Activated T-helper 1 cell treated with anti-CD3 and anti-CD28 coated beads, Interleukin-2, amount 50 U/mL, for 16 hours (primary cell): ENCODE measurements at places on chromosomes 4 and X.

GRCh38 chrX:72330131-72330530, 24.4 kb upstream of the CITED1 start:
- no peak for DNase-seq

DNA sequence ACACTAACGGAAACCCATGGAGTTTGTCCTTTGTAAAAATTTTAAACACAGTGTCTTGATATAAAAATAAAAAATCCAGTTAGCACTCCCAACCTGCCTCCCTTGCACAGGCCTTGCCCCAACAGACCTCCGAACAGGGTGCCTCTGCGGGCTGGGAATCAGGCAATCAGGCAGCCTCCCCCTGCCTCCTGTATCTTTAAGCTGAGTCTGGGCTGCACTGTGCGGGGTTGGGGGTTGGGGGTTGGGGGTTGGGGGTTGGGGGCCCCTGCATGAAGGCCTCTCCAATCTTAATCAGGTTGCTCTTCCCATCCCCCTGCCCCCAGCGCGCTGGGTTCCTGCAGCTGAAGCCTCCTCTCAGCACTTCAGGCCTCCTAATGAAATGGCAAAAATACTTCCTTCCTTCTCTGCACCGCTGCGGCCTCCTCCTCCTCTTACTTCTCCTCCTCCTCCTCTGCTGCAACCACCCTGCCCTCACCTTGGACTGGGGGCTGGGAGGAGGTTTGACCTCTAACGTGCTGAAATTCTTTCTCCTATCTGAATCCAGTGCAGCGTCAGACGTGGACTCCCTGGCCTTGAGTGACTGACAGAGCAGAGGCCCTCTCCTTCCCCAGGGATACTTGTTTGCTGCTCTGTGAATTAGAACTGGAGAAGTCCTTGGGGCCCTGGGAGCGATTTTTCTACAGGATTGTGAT, 26.6 kb downstream of the NLGN3 start:
- no peak for DNase-seq

DNA sequence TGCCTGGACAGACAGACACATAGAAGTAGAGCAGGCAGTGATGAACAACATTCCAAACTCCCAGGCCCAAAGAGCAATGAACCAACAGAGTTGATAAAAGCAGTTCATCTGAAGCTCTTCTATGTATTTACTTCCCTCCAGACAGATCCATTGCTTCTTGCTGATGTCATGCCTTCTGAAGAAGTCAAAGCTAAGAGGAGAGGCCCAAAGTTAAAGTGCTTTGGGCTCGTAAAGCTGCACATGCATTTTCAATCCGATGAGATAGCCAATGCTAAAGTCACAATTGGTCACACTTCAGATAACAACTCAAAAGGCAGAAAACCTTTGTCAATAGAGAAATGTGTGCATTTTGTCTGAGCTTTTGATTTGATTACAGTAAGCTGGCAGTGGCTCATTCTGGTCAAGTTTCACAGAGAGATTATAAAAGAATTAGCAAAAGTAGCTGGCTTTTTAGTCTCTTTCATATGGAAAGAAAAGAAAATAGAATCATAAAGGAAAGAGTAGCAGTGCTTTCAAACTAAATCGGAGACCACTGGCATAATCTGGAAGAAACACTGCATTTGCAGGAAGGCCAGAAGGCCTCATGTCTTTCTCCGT, 82.0 kb downstream of the GPC4 start:
- no peak for DNase-seq

DNA sequence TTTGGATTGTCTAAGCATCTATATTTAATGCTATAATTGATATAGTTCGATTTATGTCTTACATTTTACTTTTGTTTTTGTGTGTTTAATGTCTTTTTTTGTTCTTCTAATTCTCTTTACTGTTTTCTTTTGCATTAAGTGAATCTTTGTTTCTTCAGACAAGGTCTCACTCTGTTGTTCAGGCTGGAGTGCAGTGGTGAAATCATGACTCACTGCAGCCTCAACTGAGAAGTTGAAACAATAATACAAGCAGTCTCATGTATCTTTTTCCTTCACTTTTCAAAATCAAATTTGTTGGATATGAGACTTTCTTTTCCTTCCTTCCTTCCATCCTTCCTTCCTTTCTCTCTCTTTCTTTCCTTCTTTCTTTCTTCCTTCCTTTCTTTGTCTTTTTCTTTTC, 1401.6 kb downstream of the ADGRL3 start:
- DNase-seq = no peak

- no peak for DNase-seq
These were observed 134.4 kb upstream of the VEGFC start for GRCh38 chr4:176927117-176927516.

DNA sequence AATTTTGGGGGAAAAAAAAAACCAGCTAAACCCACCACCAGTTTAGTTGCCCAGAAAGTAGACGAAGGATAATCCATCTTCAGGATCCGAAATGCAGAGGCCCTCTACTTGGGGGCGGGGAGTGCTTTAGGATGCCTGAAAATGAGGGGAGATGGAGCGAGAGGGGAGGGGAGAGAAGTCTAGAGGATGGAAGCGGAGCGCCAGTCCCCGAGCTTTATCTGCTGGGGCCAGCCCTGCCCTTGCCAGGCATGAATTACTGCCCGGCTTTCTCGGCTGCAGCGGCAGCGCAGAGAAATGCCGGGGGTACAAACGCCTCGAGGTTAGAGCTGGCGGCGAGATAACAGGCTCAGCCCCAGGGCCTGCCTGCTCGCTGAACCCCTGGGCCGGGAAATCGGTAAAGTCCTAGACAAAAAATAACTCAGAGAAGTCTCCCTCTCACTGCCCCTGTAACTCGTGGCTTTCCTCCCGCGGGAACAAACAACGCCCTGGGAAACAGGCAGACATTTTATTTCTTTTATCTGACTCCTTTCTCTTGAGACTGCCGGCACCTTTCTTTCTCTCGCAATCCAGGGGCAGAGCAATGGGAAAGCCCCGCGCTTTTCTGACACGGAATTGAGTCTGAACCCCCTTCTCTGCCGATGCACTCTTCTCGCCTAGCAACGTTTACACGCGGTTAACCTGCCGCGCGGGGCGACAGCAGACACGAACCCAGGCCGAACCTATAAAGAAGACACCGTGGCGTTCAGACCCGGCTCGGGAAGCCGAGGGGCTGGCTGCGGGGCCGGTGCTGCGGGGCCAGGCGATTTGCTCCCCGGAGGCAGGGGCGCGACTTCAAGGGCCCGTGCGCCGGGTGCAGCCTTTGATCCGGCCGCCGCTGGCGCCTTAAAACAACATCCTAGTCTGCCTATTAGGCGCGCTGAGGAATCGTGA, 3.1 kb upstream of the MSX1 start:
- no peak for DNase-seq

DNA sequence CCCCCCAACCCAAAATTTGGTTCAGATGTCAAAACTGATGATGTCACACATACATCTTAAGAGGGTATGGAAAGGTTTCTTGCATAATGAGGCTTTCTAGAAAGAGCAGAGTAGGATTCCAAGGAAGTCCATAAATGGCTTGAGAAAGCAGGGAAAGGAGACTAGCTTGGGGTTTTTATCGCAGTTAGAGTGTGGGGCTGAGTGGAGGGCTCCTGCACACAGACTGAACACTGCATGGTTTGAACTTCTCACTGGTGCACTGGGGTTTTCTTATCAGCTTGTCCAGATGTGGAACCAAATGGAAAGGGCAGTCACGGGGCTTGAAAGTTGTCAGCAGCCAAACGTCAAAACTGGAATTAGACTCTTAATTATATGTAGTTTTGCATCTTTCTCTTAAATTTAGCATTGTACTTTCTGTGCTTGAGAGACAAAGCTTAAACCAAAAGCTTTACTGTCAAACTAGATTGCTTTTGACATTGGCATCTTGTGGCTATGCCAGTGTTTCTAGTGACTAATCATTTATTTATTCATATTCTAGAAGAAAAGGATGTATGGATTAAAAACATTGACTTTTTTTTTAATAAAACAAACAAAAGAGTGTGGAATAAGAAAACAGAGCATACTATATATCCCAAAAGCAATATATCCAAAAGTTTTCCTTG, 78.3 kb upstream of the STIM2 start:
- no peak for DNase-seq

DNA sequence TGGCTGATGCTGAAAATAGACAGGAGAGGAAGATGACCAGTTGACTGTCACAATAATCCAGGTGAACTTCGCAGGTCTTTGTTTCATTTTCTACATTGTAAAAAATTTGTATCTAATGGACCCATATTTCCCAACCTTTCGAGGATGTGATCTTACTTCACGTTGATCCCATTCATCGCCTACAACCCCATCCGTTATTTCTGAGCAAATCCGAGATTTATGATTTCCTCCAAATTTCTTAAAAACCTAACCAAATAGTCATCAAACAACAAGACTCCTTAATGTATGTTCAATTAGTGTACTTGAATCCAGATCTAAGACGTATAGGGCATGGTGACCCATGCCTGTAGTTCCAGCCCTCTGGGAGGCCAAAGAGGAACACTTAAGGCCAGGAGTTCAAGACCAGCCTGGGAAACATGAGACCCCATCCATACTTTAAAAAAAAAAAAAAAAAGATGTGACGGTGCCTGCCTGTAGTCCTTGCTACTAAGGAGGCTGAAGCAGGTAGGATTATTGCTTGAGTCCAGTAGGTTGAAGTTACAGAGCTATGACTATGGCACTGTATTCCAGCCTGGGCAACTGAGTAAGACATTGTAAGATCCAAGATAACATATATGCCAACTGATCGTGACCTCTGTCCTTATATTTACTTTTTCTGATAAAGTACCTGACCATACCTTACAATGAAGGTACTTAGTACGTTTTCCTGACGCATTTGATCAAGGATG, 5.7 kb downstream of the RPL9 start:
- no peak for DNase-seq

GRCh38 chr4:3062471-3062870, 11.9 kb downstream of the HTT-AS start:
- DNase-seq = no peak

DNA sequence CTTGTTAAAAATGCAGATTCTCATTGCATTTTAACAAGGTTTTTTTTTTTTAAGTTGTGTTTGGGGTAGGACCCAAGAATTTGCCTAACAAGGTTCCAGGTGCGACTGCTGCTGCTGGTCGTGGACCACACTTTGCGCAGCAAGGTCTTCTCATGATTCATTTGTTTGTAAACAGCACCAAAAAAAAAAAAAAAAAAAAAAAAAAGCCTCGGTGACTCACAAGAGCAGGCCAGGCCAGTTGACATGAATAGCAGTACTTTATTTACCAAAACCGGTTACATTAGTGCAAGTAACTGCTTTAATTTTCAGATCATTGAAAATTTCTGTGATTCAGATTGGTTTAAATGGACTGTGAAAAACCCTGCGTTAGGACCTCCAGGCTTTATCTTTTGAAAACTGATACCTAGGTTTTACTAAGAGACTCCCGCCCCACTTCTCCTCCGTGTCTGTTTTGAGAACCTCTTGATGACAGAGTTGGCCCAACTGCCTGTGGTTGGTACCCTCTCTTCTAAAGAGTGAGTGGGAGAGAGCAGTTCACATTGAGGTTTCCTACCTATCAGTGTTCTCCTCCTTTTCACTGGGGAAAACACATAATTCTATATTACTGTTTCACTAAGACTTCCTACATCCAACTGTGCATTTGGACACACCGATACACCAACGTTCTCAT, 86.2 kb downstream of the PHEX start:
- DNase-seq = no peak

DNA sequence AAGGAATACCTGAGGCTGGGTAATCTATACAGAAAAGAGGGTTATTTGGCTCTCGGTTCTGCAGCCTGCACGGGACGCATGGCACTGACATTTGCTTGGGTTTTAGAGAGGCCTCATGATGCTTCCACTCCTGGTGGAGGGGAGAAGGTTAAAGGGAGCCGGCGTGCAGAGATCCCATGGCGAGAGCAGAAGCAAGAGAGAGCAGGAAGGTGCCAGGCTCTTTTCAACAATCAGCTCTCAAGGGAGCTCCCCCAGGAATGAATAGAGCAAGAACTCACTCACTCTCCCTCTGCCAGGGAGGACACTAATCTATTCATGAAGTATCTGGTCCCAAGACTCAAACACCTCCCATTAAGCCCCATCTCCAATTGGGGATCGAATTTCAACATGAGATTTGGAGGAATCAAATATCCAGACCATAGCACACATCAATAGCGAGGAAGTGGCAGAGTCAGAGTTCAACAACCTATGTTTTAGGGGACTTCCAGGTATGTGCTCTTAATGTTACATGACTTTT, 109.8 kb downstream of the SORBS2 start:
- DNase-seq = no peak

- DNase-seq = no peak
These were observed 236.9 kb downstream of the DCLK2 start for GRCh38 chr4:150315175-150315574.

GRCh38 chrX:48083212-48083611, 11.8 kb upstream of the ZNF630 start:
- DNase-seq = no peak

DNA sequence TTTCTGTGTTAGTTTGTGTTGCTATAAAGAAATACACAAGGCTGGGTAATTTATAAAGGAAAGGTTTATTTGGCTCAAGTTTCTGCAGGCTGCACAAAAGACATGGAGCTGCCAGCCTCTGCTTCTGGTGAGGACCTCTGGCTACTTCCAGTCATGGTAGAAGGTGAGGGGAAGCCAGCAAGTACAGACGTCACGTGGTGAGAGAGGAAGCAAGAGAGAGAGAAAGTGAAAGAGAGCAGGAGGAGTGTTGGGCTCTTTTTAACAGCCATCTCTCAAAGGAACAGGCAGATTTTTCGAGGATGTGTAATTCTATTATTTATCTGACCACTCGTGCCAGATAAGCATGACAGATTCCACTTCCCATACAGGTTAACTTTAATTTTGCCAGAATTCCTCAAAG, 1199.1 kb downstream of the ADGRL3 start:
- DNase-seq = no peak

DNA sequence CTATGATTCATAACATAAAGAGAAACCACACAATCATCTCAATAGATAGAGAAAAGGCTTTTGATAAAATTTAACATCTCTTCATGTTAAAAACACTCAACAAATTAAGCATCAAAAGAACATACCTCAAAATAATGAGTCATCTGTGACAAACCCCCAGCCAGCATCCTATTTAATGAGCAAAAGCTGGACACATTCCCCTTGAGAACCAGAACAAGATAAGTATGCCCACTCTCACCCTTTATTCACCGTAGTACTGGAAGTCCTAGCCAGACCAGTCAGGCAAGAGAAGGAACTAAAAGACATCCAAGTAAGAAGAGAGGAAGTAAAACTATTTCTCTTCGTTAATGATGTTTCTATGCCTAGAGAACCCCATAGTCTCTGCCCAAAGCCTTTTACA, 507.2 kb downstream of the PABPC4L start:
- DNase-seq = no peak

DNA sequence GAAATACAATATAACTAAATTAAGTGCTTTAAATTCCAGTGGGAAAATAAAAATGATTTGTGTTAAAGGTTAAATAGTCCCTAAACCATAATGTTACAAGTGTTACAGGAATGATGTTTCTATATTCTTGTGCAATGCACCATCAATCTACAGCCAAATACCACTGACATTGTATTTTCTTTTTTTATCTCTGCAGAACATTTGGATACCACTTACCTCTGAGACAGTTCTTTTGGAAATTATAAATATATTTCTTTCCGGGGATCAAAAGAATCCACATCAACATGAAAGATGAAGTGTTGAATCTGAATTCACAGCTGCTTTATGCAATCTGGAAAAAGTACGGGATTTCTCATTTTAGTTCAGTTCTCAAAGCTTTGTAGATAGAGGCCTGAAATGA, 518.3 kb upstream of the AGA start:
- no peak for DNase-seq

- peak; percentile 40 for DNase-seq
These were observed 755 bp downstream of the KLHL8 start for GRCh38 chr4:87219632-87220093.

GRCh38 chrX:6184900-6185515, 43.7 kb downstream of the NLGN4X start:
- no peak for DNase-seq
